Glutamatergic neuron (in vitro differentiated cells): ENCODE measurements at places on chromosomes 16 and 17. TPM values are rescaled to one million over a fixed set of nuclear protein-coding genes. Genes with fewer than 3 reads are reported as not detected.

DNA sequence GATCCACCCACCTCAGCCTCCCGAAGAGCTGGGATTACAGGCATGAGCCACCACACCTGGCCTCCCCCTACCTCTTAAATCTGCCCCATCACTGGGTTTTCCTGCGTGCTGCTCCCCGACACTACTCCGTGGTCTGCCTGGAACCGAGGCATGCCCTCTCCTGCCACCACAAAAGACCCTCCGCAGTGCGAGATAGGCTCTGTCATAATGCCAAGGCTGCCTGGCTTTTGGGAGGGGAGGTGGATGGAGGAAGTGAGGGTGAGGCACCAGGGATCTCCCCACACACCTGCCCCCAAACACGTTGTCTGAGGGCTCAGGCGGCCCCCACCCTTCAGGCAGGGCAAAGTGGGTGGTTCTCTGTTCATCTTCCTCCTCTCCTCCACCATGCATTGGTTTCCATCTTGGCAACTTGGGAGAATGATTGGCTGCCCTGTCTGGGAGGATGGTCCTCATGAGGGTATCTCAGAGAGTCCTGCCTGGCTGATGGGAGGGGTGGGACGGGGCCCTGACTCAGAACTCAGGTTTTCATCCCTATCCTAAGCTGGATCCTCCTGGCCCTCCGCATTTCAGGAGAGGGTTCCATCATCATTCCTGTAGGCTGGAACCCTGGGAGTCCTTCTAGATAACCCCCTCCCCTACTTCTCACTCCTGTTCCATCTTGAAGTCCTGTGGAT, 23.2 kb downstream of the IGFBP4 start:
- no peak overlapping the region for H3K27ac ChIP-seq
- H3K4me1 ChIP-seq: peaks cover 5% of the 10 kb centered on the region
- H3K36me3 ChIP-seq: no peaks in the 10 kb centered on the region
- H3K4me3 ChIP-seq: no peak overlapping the region
- no peak for DNase-seq

- H3K36me3 ChIP-seq: no peaks in the 10 kb centered on the region
- peaks cover 3% of the 10 kb centered on the region for H3K4me1 ChIP-seq
- H3K4me3 ChIP-seq: no peak overlapping the region
- peaks cover 2% of the 10 kb centered on the region for H3K27me3 ChIP-seq
- DNase-seq: no peak
These were observed 279.6 kb downstream of the MAF start for GRCh38 chr16:79320956-79321355.

DNA sequence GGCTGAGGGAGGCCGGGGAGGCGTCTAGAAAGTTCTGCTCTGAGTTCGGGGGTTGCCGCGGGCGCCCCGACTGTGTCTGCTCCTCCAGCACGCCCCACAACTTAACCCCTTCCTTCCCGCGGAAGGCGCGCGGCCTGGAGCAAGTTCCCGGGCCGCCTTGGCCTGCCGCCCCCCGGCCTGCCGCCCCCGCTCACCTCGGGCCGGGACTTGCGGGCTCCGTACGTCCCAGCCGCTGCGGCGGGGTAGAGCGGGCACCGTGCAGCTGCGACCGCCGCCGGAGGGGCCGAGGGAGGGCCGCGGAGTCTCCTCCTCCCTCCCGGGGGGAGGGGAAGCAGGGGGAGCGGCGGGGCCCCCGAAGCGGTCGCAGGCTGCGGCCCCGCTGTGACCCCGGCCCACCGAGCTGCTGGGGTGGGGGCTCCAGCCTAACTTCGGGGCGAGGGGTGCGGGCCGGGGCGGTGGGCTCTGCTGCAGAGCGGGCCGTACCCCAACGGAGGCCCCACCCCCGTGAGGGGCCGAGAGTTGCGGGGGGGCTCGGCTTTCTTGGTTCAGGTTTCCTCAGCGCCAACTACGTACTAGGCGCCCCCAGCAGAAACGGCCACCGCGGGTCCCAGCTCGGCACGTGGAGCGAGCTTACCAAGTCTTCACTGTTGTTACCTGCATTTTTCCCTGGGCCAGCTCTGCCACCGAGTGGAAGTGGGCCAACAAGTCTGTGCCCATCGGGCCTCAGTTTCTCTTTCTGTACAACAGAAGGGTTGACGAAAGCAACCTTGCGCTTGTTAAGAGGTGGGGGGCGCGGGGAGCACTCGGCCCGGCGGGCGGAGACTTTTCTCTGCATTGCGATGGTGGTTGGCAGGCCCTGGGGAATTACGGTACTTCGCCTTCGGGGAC, at the start of gene CCDC102A:
Gene CCDC102A (minus strand): TSS at position 266 of the 888 bp plus-strand sequence. CDS start 7,394 bp downstream, outside the sequence.
- H3K36me3 ChIP-seq: no peaks in the 10 kb centered on the region
- H3K27ac ChIP-seq: no peak within 1 kb of the TSS
- DNase-seq: peak; percentile 49

GRCh38 chr17:6487251-6488007, 43.2 kb downstream of the PIMREG start:
- H3K27me3 ChIP-seq: peaks cover 4% of the 10 kb centered on the region
- no peaks in the 10 kb centered on the region for H3K4me1 ChIP-seq
- H3K27ac ChIP-seq: no peak overlapping the region

DNA sequence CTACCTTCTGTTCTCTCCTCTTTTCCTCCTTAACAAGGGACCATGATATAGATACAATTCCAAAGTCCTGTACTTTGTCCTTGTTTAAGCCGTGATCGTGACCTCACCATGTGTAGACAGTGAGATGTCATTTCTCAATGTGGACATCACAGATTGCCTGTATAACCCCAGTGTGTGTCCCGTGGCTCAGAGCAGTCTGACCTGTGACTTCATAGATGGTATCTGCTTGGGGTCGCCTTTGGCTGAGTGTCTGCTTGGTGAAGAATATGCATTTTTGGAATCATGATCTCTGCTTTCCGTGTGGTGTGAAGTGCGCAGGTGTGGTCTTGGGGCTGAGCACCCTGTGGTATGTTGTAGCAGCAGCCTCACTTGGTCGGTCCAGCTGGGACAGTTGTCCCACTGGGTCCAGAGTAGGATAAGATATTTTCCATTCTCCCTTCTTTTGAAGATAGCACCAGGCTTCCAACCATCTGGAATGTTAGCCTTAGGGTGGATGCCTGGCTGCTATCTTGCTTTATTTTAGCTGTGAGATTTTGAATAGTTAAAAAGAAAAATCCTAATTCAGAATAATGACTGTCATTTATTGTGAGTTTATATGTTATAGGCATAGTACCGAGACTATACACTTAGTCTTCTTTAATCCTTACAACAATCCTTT, 13.4 kb downstream of the MSI2 start:
- no peak overlapping the region for H3K27ac ChIP-seq
- H3K36me3 ChIP-seq: peaks cover 13% of the 10 kb centered on the region
- no peak overlapping the region for H3K4me3 ChIP-seq
- H3K4me1 ChIP-seq: peaks cover 38% of the 10 kb centered on the region
- no peaks in the 10 kb centered on the region for H3K27me3 ChIP-seq

- no peak overlapping the region for H3K27ac ChIP-seq
- peaks cover 31% of the 10 kb centered on the region for H3K4me1 ChIP-seq
These were observed 2.1 kb downstream of the HES7 start for GRCh38 chr17:8121681-8122421.

- peaks cover 9% of the 10 kb centered on the region for H3K27me3 ChIP-seq
- H3K27ac ChIP-seq: peak overlapping the region; percentile 55
- DNase-seq: peak; percentile 40
These were observed 4.0 kb downstream of the SLC35B1 start for GRCh38 chr17:49703557-49704277.

- peak overlapping the region; percentile 91 for H3K4me3 ChIP-seq
- no peak overlapping the region for H3K27ac ChIP-seq
- peaks cover 10% of the 10 kb centered on the region for H3K4me1 ChIP-seq
- peaks cover 18% of the 10 kb centered on the region for H3K27me3 ChIP-seq
These were observed 2.2 kb upstream of the FZD2 start for GRCh38 chr17:44555099-44555498.

DNA sequence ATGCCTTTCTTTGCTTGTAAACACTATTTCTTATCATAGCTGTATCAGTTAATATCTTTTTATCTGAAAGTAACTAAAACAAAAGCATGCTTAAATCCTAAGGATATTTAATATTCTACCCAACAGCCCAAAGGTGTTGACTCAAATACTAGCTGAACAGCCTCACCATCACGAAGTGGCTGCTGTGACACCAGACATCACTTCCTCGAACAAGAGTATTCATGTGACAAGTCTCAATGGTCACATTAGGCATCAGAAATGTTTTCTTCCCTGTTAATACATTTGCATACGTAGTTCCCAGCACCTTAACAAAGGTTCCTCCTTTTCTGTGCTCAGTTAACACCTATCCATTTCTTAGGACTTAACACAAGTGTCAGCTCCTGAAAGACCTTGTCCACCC, 193.8 kb upstream of the DYNLRB2 start:
- H3K4me3 ChIP-seq: no peak overlapping the region
- H3K4me1 ChIP-seq: peaks cover 3% of the 10 kb centered on the region
- no peaks in the 10 kb centered on the region for H3K36me3 ChIP-seq
- H3K27me3 ChIP-seq: peaks cover 2% of the 10 kb centered on the region
- DNase-seq: no peak

TPSB2 gene
- not detected for total RNA-seq

TP53TG3C gene
- not detected for total RNA-seq

CHST4 gene
- not detected for total RNA-seq
